ENCODE measurements at places on chromosomes 5 and 9.

DNA sequence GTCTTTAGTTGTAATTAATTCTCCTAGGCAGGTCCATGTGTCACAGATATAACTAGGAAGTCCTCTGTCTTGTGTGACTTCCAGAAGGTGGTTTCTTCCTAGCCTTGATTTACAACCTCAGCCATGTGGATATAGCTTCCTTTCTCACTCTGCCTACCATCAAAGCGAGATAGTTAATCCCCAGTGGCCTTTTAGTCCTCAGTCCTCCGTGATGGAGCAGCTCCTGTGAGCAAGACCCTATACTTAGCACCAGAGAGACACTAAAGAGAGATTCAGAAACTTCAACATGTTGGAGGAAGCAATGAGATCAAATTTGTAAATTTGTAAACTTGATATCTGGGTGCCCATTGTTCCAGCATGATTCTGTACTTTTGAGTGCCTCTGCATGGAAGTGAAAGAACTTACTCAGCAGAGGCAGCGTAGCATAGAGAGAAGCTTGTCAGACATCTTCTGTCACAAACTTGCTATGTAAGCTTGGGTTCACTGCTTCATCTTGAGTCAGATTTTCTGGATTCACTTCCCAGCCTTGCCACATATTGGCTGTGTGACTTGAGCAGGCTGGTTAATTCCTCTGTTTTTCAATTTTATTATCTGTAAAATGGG, 170.2 kb upstream of the NR3C1 start:
- no peak for DNase-seq

DNA sequence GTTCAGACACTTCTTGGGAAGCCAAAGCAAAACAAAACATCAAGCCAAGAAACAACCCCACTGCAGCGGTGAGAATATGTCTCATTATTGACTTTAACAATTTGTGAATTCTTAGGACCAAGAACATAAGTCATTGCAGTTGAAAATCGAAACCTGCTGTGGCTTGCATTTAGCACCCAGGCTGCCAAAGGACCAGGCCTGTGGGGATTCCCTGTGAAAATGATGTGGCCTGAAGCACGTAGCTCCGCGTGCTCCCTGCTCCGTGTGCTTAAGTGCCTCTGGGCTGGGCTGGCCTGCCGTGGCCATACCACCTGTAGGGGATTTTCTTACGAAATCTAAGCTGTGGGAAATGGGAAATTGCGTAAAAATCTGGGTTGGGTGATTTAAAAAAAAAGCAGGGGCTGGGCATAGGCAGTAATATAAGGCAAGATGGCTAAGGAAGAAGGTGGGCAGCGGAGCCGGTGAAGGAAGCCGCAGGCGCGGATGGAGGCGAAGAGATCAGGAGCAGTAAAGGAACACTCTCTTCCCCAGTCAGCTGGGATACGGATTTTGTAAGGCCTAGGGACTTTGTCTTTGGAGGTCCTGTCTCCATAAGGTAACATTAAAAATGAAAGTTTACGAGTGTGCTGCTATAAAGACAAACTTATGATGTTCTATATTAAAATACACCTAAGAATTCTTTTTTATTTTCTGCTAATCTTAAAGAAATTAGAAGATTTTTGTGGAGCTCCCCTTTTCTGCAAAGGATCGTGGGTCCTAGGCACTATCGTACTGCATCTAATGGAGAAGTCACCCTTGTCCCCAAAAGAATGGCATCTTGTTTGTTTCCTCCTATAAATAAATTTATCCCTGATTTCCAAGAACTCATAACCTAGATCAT, 189.6 kb upstream of the SEMA6A start:
- no peak for DNase-seq

DNA sequence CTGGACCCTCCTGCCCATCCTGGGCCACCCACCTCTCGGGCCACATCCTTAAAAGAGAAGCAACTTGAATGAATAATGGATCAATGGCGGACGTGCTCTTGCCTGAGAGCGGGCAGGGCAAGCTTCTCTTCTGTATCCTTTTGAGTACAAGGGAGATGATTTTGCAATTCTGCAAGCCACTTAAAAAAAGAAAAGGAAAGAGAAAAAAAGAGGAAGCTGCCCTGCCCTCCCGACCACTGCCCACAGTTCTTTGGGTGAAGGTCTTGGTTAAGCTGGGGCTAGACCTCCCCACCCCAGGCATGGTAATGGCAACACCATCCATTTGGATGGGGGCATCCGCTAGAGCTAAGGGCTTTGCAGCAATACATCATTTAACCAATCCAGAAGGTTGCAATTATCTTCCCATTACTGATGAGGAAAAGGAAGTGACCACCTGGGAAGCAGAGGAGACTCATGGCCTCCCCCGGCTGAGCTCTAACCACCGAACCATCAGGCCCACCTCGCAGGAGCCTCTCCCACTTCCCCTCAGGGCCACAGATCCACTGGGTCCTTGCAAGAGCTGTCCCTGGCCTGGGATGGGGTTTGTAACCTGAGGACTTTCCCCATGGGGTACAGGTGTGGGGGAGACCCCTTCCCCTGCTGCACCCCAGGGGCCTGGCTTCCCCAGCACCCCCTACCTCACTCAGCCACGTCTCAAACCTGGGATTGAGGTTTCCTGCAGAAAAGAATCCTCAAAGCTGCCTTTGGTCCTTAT, 27.8 kb upstream of the LAMC3 start:
- no peak for DNase-seq

- DNase-seq, result no peak
Observed at GRCh38 chr5:172542651-172543131, 88.4 kb upstream of the SH3PXD2B start.

DNA sequence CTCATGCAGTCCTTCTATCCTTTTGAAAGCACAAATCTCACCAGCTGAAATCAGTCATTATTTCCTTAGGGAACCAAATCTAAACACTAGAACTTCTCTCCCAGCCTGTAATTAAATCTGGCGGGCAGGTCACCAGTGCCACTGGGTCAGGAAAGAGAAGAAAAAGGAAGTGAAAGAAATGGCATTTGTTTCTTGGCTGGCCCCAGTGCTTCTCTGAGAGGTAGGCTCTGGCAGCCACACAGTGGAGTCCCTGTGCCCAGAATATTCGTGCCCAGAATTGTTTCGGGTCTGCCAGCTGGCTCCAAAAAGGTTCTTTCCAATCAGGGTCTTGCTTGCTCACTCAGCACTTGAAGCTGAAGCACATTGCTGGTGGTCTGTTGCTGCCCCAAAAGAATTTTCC, 133.9 kb upstream of the MTAP start:
- DNase-seq, result no peak

DNA sequence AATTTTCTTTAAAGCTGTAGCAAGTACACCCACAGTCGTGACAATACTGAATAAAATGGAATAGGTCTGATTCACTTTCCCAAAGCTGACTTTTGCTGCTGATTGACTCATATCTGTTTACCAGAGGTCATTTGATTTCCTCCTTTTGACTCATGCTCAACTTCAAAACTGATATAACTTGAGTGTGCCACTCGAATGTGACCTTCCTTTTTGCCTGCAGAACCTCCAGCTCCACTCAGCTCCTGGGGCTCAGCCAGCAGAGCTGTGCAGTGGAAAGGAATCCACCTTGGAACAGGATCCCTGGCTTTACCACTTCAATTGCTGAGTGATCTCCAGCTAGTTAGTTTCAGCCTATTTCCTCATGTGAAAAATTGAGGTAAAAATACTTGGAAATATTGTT, 84.1 kb downstream of the FEM1C start:
- no peak for DNase-seq

DNA sequence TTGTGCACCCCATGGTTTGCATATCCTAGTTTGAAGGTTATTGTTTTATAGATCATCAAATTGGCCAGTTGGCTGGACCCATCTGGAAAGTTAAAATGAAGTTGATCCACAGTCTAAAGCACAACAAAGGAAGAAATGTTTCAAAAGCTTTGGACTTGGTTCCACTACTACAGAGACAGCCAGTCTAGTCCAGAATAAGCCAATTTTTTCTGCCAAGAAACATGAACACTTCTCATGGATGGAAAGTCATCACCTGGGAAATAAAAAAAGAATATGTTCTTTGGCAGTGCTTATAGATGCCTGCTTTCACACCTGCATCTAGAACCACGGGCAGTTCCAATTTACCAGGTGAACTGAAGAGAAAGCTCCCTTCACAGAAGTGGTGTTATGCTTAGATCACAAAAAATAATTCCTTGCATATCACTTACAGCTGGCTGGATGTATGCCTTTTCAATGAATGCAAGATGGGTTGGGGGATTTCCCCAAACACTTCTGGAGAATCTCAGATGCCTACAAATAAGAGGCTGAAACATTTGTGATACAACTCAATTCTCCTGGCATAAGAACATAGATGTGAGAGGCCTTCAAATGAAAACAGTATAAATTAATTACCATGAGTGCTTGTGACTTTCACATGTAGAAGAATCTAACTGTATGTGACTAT, 26.9 kb downstream of the C9 start:
- no peak for DNase-seq

- DNase-seq, result no peak
Observed at GRCh38 chr9:125763394-125763801, 16.2 kb downstream of the PBX3 start.

DNA sequence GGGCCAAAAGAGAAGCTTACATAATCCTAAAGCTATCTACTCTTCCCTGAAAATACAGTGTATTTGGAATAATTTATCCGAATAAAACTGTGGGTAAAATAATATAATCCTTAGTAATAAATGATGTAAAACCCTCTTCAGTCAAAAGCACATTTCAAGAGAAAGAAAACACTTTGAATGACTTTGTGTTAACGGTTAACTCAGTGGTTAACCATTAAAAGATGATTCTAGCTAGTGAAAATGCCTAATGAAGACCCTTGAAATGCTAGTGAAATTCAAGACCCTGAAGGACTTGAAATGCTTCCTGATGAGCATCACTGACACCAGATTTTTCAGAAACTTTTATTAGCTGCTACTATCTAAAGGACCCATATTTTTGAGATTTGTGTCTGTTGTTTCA, 70.7 kb downstream of the COX7C start:
- no peak for DNase-seq

DNA sequence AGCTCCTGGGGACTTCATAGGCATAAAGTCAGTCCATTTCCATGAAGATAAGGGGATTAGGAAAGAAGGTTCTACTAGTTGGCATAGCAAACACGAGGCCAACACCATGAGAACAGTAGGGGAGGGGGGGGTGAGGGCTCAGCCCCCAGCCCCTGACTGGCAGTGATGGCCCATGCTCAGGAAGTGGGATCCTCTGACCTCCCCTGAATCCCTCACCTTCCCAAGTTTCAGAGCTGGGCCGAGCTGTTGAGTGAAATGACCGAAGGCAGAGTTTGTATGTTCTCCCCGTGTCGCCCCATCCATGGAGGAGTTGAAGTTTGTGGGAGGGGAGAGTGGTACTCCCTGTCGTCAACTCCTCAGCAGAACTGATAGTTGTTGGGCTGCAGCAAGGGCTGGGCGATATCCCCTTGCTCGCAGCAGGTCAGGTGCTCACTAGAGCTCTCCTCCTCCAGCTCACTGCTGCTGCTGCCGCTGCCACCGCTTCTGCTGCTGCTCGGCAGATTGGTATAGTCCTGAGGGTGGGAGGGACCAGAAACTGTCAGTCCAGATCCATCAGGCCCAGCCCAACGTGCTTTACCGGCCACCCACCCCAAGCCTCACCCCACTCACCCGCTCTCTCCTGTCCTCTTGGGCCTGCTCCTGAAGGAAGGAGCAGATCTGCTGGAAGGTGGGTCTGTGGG, 32.5 kb downstream of the CSF1R start:
- no peak for DNase-seq

DNA sequence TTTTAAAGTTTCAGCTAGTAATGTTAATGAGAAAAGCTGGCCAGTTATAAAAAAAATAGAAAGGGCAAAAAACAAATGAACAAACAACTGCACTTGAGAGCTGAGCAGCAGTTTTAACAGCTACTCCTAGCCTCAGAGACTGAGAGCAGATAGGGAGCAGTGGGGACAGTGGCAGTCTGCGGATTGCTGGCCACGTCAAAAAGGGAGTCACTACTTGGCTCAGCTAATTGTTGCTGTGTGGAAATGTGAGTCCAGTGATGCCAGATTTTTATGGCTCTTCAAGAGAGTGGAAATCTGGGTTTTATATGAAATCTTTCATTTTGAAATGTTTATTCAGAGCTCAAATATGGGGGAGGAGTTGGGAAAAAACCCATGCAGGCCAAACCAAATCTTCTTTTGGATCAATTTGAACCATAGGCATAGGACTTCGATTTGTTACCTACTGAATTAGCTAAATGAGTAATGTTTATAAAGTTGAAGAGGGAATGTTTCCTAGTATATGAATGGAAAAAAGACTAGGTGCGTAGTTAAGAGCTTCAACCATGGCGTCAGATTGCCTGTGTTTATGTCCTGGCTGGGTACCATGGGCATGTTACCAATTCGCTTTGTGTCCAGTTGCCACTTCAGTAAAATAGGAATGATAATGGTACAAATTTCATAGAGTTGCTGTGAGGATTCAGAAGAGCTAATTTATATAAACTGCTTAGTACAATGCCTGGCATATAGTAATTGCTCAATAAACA, 102.1 kb downstream of the PAM start:
- no peak for DNase-seq

GRCh38 chr5:172164769-172165212, 23.2 kb downstream of the STK10 start:
- no peak for DNase-seq

DNA sequence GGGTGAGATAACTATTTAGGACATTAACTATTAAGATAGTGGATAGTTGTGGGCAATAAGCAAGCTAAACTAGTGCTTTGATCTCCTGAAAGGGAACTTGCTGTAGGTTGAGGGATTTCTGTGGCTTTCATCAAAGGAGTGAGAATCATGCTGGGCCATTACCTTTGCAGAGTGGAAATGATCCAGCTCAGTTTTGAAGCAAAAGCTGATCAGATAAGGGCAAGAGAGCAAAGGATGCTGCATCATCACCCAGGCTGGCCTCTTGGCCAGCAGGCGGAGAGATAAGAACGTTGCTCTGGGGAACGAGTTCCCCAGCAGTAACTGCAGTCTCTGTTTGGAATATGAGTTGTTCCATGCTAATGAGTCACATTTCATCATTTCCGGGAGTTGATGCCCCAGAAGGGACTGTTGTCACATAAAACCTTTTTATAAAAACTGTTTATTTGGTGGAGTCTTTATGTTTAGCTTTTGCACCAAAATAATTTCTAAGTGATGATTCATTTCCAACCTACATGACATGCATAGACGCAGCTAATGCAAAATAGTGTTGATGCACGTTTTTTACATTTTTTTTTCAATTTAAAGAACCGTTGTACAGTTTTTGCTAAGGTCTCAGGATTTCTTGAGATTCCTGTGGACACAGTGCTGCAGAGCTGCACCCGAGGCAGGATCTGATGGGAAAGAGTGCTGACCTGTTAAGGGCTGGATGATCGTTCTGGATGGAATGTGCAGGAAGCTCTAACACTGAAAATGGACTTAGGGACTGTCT, 99.3 kb downstream of the ACTBL2 start:
- no peak for DNase-seq
